CD8-positive, alpha-beta memory T cell (primary cell): ENCODE measurements at places on chromosomes 1 and 21.

DNA sequence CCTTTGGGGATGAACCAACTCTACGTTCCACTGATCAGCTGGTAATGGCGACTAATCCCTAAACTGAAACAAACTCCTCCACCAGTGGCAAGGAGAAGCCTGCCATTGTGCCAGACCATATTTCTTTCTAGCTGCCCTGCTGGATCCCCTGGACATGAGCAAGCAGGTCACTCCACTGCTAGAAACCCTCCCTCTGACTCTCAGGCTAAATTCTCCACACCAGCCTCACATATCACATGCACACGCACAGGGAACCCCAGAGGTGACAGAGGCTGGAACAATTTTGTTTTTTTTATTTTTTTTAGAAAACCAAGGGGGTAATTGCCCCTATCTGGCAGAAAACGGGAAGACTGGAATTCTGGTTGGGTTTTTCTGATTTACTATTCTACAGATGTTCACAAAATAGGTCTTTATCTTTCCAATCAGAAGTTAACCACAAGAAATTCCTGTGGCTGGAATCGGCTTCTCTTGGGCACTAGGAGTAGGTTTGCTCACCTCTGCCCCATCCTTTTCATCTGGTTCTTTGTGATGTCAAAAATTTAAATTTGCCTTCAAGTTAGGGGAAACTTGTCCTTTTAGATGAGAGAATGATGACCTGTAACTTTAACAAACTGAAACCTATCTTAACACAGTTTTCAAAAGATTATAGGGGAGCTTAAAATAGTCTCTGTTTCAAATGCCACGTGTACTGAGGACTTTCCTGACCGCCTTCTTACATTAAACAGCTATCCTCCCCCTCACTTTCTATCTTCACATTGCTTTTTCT, 258.1 kb downstream of the SDCCAG8 start:
- DNase-seq = no peak

GRCh38 chr1:108843390-108844137, 13.3 kb downstream of the AKNAD1 start:
- no peak for DNase-seq

GRCh38 chr1:89023026-89023425, 360 bp upstream of the GBP3 start:
- no peak for DNase-seq

DNA sequence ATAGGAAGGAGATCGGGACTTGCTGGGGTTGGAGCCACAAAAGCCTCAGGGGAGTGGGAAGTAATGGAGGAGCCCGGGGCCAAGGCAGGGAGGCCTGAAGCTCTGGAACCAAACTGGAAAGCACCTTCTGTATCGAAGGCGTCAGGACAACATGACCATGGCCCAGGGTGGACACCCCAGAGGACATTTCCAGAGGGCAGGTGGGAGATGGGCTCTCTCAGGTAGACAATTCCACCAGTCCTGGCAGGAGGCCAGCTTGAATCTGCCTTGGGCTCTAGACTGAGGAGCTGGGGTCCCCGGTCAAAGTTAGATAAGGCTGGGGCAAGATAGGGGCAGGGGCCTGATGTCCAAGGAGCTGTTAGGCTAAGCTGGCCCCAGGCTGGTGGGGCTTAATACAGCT, 104.9 kb upstream of the EDN2 start:
- no peak for DNase-seq

- DNase-seq = no peak
These were observed 7.9 kb downstream of the STYXL2 start for GRCh38 chr1:167101754-167102153.

DNA sequence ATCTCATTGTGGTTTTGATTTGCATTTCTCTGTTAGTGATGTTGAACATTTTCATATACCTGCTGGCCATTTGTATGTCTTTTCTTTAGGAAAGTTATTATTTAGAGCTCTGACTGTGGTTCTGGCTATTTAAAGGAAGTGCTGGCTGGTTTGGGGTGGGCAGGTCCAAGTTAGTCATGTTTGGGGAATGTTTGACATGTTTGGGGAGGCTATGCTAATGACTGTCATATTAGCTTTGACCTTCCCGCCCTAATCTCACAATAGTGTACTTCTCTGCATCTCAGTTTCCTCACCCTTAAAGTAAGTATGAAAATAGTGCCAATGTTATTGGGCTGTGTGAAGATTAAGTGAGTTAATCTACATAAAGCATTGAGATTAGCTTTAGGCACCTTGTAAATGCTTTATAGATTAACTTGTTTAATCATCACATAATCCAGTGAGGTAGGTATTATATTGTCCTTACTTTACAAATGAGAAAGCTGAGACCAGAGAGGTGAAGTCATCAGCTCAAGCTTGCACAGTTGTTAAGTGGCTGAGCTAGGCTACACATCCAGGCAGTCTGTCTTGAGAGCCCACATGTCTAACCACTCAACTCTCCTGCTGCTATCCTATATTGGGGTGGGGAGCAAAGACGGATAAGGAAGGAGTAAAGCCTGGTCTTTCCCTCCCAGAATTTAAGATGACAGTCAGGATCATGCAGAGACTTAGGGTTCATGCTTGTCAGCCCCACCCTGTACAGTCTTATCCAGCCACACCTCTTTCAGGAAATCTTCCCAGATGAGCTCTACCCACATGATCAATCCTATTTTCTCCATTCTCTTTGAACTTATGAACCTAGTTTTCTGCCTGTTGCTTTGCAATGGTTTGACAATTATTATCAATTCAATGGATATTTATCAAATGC, 22.8 kb upstream of the CRNN start:
- no peak for DNase-seq

- DNase-seq = no peak
These were observed 291.9 kb upstream of the USP25 start for GRCh38 chr21:15437883-15438282.

GRCh38 chr1:78274814-78275213, 216.0 kb upstream of the PTGFR start:
- no peak for DNase-seq

DNA sequence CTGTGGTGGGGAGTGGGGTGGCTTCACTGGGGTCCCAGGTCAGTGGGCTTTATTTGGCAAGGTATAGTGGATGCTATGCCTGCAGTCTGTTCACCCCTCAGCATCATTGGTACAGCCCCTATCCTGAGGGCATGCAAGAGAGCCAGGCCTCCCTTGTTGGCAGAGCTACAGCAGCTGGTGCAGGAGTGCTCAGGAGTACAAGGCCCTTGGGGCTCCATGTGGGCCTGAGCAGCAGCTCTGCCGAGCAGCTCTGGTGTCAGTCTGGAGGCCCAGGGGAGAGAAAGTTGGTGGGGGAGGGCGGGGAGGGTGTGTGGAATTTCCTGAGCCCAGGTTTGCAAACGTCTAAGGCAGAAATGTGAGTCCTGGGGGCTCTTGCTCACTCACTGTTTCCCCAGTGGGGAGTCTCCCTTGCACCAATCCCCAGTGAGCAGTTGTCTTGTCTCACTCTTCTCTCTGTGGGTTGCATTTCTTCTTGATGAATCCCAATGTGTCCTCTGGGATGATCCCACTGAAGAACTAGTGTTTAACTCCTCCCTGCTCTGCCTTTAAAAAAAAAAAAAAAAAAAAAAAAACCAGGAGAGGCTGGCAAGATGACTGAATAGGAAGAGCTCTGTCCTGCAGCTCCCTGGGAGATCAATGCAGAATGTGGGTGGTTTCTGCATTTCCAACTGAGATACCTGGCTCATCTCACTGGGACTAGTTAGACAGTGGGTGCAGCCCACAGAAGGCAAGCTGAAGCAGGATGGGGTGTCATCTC, 39.5 kb upstream of the CYP4X1 start:
- no peak for DNase-seq

DNA sequence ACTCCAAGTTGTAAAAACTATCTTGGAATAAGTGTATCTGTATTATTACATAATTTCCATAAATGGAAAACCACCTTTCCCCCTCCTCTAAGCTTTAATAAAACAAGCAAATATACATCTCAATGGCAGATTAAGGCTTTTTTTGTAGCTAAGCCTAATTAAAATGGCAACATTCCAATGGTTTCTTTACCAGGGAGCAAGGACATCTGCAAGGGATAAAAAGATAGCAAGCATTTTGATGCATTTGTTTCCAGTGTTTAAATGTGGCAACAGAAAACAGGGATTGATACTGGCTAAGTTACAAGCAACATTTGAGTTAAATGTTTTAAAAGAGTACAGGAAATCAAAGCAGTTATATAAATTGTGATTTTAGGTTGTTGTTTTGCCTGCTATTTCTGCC, 1012.7 kb downstream of the ADGRL2 start:
- no peak for DNase-seq

DNA sequence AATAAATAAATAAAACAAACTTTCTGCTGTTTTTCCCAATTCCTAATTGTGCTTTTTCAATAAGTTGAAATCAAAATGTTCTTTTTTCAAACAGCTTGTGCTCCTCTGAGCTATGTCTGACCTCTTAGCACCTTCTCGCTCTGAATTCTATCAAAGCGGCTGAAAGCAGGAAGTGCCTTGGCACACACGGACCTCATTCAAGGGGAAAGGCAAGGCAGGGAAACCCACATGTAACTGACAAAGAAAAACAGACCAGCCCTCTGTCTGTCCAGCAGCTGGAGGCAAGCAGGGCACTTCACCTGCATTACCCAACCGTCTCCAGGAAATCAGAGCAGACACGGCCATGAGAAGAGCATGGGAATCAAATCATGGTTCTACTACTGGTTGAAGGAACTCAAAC, 56.7 kb downstream of the PLPP3 start:
- DNase-seq = no peak
